ENCODE measurements at places on chromosomes 2 and 18.

GRCh38 chr18:24987303-24988252 is 364.4 kb downstream of the ZNF521 start:
- DNase-seq: no peak

- no peak for DNase-seq
These were observed 2.3 kb downstream of the CEP192 start for GRCh38 chr18:12993439-12993838.

GRCh38 chr2:176068419-176068832 is 15.3 kb downstream of the EVX2 start:
- DNase-seq: no peak

GRCh38 chr2:204591225-204591624 is 46.0 kb downstream of the PARD3B start:
- DNase-seq: no peak

DNA sequence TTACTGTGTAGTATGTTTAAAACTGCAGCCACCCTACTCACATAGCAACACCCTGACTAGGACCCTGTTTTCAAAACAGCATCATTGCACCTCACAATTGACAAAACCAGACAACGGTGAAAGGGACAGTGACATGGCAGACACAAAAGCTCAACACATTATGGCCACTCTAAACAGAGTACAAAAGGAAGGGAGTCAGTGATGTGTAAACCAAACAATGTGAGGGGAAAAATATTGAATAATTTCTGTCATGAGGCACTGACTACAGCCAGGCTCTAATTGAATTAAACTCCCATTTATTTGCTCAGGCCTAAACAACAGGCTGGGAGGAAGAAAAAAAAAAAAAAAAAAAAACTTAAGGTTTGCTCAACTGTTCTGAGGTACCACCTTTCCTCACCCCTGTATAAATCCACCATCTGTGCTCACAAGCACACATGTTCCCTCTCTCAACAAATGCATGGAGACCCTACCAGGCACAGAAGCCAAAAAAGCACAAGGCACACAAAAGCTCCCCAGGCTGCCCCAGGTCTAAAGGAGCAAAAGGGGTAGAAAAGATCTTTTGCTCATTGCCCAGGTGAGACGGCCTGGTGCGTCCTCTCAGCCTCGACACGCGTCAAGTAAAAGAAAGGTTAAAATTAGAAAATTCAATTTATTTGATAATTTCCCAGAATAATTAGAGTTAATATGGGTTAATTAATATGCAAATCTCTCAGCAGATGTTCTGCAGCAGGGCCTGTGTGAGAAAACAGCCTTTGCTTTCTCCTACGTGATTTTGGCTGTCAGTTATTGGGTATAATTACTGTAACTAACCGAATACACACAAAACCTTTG is 80.9 kb downstream of the ZEB2 start:
- DNase-seq: no peak

DNA sequence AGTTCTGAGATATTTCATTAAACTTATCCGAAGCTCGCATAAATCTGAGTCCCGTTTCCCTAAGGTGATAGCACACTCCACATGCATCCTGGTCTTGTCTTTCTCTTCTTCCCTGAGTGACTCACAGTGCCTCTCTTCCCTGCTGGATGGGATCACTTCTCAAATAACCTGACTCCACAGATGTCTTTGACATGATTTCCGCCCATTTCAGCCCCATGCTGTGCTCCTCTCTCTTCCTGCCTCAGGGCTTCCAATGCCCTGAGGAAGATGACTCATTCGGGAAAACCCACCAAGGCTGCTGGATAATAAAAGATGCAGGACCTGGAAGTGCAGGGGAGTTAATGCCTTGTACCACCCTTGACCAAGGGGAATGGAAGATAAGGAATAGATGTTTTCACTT is 441.7 kb upstream of the SOX11 start:
- DNase-seq: no peak

DNA sequence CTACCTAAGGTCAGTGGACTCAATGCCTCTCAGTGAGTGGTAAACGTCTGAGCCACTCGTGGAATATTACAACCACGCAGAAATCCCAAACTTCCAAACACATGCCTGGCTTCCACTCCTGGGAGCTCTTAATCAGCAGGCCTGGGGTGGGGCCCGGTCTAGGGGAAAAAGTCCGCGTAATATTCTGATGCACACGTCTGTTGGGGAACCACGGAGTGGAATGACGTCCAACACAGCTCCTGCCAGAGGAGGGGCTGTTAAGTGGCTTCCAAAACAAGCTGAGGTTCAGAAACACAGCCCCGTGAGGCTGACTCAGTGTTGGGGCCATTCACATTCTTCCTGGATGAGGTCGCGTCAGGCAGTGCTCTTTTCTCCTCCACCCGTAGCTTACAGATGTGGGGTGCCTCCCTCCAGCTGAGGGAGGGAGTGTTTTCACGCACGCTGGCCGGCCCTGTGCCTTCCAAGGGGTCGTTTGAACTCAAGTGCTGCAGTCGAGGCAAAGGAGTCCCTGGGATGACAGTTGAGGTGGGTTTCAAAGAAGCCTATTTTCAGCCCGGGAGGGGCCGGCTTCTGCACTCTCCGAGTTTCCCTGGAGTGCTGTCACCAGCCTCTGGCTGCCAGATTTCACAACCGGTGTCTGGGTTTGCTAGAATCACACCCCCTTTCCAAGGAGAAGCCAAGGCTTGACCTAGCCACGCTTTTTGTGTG is 73.1 kb downstream of the ACKR3 start:
- DNase-seq: no peak

DNA sequence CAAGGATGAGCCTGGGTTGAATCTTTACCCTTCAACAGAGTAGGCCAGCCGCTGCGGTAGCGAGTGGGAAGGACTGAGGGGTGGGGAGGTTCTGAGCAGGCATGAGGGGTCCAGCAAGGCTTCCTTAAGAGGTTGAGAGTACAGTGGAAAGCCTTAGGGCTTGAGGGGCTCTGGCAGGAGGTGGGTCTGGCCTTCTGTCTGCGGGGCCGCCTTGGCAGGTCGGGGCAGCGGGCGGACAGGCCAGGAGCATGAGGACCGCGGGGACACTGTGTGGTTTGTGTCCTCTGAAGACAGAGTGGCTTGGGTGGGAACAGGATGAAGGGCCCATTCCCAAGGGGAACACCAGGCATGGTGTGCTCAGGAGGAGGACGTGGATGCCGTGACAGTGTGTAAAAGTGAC is 250.3 kb downstream of the AGAP1 start:
- DNase-seq: no peak

DNA sequence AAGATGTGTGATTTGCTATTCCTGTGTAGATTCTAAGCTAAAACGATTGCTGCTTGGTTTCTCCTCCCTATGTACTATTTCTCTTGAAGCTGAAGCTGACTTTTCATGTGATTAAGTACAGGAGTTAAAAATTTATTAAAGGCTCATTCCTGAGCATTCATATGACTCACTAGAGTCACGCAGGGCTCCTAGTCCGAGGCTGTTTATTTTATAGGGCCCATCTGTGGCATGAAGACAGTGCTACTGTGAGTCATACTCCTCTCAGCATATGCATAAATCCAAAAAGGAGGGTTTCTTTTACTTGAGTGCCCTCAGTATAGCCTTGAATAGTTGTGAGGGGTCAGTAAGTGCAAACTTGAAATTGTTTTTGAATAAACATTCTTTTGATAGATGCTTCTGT is 378.8 kb downstream of the PTPRM start:
- DNase-seq: no peak

DNA sequence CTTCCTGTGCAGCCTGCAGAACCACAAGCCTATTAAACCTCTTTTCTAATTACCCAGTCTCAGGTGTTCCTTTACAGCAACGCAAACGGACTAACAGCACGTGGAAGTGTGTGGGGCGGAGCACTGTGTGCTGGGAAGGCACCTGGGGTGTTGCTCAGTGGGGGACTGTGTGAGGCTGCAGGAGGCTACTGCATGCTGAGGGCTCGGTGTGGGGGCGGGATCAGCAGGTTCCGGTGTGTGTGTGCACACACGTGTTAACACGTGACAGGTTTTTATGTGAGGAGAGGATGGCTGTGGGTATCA is 58.9 kb downstream of the ANKMY1 start:
- no peak for DNase-seq

DNA sequence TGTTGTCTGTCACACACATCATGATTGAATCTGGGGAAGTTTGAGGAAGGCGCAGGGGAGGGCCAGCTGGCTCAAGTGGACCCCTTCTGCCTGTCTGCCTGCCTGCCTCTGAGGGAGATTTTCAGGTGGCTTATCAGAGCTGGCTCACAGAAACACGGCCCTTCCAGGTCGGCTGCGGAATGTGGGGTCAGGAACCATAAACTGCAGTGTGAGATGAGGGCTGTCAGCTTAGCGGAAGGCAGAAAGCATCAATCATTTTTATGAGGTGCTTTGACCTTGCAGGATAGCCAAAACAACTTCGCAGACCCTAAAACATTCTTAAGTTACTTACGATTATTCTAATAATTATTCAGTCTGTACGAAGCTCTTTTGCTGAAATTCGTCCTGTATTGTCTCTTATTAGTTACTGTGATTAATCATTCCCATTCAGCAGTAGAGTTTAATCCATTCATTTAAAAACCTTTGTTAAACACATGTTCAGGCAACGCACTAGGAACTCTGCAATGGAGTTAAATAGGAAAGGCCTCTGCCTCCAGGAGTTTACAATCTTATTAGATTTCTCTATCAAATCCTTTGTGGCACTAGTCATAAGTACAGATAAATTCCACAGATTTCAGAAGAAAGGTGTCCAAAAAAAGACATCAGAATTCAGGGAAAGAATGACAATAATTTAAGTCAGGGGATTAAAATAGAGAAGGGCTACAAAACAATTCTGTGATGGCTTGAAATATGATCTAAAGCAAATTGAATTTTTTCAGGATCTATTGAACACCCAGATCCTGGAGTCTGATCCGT is 371.6 kb downstream of the HRH4 start:
- DNase-seq: no peak

GRCh38 chr2:199459286-199460100 is 1.8 kb upstream of the SATB2 start:
- DNase-seq: peak; percentile 26

- DNase-seq: no peak
These were observed 686.8 kb upstream of the PIK3C3 start for GRCh38 chr18:41268271-41268670.

DNA sequence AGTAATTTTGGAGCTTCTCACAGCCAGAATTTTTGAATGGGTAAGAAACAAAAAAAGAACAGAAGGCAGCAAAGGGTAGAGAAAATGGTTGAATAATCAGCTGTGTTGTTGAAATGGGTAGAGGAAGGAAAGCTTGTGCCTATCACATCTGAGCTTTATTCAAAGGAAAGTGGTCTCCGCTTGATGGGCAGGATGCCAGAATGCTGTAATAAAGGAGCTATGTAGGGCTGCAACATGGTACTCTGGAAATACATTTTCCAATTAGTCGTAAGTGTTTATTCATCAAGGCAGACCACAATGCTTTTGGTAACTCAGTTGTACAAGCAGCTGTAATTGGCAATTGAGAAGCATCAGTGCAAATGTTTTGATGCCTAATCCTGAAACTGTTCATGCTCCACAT is 196.9 kb downstream of the ICOS start:
- no peak for DNase-seq

- no peak for DNase-seq
These were observed 222.7 kb downstream of the CYRIA start for GRCh38 chr2:16442971-16443370.

GRCh38 chr2:173062801-173063200 is 12.8 kb upstream of the MAP3K20 start:
- no peak for DNase-seq

- no peak for DNase-seq
These were observed 54.2 kb downstream of the MDH1 start for GRCh38 chr2:63642946-63643345.

DNA sequence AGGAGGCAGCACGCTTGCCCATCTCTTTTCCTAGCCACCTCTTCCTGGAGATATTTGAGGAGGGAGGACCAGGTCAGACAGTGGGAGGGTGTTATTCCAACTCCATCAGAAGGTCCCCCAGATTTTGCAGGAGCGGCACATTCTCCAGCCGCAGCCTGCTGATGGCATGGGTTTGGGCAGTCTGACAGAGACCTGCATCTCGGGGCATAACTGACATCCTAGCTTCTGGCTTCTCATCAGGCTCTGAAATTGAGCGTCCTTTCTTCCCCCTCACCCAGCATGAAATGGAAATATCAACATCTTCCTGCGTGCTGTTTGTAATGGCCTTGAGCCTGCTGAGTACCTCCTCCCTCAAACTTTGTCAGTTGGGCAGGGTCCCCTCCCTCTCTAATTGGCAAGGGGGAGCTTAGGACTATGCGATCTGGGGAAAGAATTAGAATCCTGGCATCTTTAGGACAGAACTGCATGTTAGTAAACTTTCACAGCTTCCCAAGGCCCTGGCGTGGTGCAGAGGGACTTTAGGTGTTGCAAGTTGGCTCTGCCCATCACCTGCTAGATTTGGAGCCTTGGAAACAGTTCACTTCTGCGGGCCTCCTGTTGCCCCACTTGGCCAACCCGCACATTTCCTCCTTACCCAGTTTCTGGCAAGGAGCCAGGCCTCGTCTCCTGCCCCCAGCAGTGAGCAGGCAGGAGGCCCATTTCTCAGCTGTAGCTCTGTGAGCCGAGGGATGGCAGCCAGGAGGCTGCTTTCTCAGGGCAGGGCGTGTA is 2.2 kb downstream of the ITM2C start:
- DNase-seq: no peak

DNA sequence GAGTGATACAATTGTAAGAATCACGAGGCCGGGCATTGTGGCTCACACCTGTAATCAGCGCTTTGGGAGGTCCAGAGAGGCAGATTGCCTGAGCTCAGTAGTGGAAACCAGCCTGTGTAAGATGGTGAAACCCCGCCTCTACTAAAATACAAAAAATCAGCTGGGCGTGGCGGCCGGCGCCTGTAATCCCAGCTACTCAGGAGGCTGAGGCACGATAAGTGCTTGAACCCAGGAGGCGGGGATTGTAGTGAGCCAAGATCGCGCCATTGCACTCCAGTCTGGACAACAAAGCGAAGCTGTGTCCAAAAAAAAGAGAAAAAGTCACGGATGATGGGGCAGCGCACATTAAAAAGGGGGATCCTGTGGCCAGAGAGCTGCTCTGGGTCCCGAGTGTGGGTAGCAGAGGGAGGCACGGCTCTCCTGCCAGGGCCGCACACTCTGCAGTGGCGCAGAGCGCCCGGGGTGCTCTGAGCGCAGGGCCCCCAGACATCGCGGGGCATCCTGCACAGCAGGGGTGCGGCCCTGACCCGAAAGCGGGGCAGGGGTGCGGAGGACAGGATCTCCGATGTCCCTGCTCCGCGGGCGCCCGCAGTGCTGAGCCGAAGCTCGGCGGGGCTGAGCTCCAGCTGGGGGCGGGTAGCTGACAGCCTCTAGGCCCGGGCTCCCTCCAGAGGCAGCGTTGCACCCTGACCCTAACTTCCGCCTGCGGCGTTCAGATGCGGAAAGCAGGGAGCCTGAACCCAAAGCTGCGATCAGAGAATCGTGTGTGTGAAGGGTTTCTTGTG is 30.4 kb upstream of the RAB6D start:
- no peak for DNase-seq

DNA sequence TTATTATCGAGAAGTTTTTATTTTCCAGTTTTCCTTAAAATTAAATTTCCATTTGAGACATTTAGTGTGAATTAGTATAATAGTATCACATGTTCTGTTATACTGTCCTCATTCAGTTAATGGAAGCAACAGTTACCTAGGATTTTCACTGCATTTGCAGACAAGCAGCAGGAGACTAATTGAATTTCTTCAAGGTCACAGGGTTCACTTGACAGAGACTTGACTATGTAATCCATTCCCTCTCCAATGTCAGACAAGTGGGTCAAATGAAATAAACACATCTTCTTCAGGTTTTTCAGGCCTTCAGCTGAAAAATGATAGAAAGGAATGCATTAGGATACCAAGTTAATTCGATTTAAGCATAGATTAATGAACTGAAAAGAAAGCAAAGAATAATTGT is 26.7 kb downstream of the NLRC4 start:
- no peak for DNase-seq

- DNase-seq: no peak
These were observed 163.6 kb upstream of the VRK2 start for GRCh38 chr2:57882895-57883515.

Data from GM12891 (cell line).